ENCODE measurements at places on chromosomes 13 and 19. TPM values are rescaled to one million over a fixed set of nuclear protein-coding genes. Genes with fewer than 3 reads are reported as not detected.

Gene FAM216B
- total RNA-seq, result not detected

DNA sequence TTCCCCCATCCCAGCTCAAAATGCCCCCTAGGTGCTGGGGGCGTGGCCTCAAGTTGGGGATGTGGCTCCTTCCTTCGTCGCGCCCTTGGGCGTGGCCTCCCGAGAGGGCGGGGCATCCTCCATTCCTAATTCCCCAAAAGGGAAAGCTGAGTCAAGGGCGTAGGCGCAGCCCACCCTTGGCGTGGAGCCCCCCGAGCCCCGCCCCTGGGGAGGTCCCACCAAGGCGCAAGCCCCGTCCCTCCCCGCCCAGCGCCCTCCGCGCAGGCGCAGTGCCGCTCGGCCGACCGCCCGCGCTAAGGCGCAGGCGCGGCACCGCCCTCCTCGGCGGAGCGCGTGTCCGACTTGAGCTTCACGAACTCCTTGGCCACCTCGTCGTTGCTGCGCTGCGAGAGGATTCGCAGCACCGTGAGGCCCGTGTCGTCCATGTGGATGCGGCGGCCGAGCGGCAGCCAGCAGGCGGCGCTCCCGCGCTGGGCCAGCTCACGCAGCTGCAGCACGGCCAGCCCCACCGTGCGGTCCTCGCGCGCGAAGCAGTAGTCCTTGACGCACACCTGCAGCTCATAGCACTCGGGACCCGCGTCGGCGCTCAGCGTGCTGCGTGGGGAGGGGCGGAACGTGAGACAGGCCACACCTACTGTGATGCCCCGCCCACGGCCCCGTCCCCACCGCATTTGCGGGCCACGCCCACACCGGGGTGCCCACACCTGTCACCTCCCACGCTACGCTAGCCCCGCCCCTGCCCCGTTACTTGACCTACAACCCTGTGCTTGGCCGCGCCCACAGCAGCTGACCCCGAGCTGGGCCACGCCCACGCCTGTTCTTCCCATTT lies 50.5 kb downstream of the COLGALT1 start:
- H3K27ac ChIP-seq, result peak overlapping the region; percentile 40
- H3K4me3 ChIP-seq, result peak overlapping the region; percentile 67
- H3K27me3 ChIP-seq, result peaks cover 26% of the 10 kb centered on the region

DNA sequence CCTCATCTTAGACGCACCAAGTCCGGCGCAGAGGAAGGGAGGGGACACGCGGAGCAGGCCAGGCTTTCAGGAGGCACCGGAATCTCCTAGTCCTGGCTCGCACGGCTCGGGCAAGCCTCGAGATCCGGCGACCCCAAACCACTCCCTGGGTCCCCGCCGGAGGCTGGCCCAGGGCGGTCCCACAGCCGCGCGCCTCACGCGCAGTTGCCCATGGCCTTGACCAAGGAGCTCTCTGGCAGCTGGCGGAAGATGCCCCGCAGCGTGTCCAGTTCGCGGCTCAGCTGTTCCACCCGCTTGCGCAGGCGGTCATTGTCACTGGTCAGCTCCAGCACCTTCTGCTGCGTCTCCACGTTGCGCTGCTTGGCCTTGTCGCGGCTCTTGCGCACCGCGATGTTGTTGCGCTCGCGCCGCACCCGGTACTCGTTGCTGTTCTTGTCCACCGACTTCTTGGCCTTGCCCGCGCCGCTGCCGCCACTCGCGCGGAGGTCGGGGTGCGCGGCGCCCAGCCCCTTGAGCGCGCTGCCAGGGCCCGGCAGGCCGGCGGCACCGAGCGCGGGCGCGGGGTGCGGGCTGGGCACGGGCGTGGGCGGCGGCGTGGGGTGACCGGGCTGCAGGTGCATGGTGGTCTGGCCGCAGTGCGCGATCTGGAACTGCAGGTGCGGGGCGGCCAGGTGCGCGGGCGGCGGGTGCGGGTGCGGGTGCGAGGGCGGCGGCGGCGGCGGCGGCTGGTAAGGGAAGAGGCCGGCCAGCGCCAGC lies 1.0 kb downstream of the CEBPA start:
- H3K4me3 ChIP-seq, result peak overlapping the region; percentile 54
- no peak for DNase-seq
- peaks cover 2% of the 10 kb centered on the region for H3K4me1 ChIP-seq
- H3K27me3 ChIP-seq, result peaks cover 21% of the 10 kb centered on the region
- H3K36me3 ChIP-seq, result no peaks in the 10 kb centered on the region

GRCh38 chr19:31461814-31462539 lies 112.7 kb upstream of the TSHZ3 start:
- H3K27me3 ChIP-seq, result no peaks in the 10 kb centered on the region
- no peak for DNase-seq
- no peak overlapping the region for H3K27ac ChIP-seq
- H3K4me1 ChIP-seq, result no peaks in the 10 kb centered on the region
- no peak overlapping the region for H3K4me3 ChIP-seq

- H3K4me1 ChIP-seq, result peaks cover 12% of the 10 kb centered on the region
- peak; percentile 96 for DNase-seq
- H3K36me3 ChIP-seq, result peaks cover 14% of the 10 kb centered on the region
- H3K27me3 ChIP-seq, result no peaks in the 10 kb centered on the region
- peak within 1 kb of the TSS; percentile 83 for H3K4me3 ChIP-seq
Observed at GRCh38 chr19:11355160-11356073, at the start of gene PLPPR2. Gene PLPPR2, plus strand, starts transcription at chr19:11355432. Its CDS starts 2,242 bp downstream, at chr19:11357674.

- no peak for DNase-seq
- H3K36me3 ChIP-seq, result no peaks in the 10 kb centered on the region
- H3K4me3 ChIP-seq, result no peak overlapping the region
- no peaks in the 10 kb centered on the region for H3K4me1 ChIP-seq
- no peak overlapping the region for H3K27ac ChIP-seq
Observed at GRCh38 chr19:1336079-1336684, 47.5 kb upstream of the NDUFS7 start.

Gene MISP
- 1.1 TPM for total RNA-seq

Gene TMPRSS9
- not detected for total RNA-seq

DNA sequence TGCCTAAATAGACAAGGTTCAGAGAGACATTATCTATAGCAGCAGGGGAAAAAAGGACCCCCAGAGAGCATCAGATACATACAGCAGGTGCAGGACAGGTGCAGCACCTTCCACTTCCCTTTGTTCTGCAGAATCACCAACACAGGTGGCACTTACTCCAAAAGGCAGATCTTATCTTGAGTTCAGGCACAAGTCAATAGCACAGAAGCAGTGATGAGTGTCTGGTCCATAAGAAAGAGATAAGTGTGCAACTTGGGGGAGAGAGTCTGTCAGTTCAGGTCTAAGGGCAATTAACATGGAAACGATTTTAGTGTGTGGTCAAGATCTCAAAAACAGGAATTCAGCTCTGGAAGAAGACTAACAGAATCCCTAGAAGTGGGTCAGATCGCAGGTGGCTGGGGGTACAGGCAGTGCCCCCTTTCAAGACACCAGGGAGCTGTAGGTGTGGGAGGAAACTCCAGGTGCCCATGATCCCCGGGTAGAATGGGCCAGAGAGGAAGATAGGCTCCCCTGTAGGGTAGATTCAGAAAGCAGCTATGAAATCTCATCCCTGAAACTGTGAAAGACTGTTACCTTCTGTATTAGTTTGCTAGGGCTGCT lies 40.6 kb downstream of the TNFSF11 start:
- DNase-seq, result no peak
- H3K4me3 ChIP-seq, result no peak overlapping the region
- H3K4me1 ChIP-seq, result peaks cover 3% of the 10 kb centered on the region

GRCh38 chr19:46385636-46386035 lies 27.7 kb downstream of the CCDC8 start:
- H3K4me1 ChIP-seq, result peaks cover 2% of the 10 kb centered on the region
- DNase-seq, result no peak
- H3K27ac ChIP-seq, result no peak overlapping the region
- peaks cover 41% of the 10 kb centered on the region for H3K36me3 ChIP-seq

GRCh38 chr19:43625918-43626579 lies 6.6 kb upstream of the ZNF428 start:
- DNase-seq, result no peak
- H3K4me3 ChIP-seq, result no peak overlapping the region
- no peaks in the 10 kb centered on the region for H3K36me3 ChIP-seq
- no peak overlapping the region for H3K27ac ChIP-seq

Gene CEACAM7
- not detected for total RNA-seq

Gene MYBPC2
- total RNA-seq, result not detected

DNA sequence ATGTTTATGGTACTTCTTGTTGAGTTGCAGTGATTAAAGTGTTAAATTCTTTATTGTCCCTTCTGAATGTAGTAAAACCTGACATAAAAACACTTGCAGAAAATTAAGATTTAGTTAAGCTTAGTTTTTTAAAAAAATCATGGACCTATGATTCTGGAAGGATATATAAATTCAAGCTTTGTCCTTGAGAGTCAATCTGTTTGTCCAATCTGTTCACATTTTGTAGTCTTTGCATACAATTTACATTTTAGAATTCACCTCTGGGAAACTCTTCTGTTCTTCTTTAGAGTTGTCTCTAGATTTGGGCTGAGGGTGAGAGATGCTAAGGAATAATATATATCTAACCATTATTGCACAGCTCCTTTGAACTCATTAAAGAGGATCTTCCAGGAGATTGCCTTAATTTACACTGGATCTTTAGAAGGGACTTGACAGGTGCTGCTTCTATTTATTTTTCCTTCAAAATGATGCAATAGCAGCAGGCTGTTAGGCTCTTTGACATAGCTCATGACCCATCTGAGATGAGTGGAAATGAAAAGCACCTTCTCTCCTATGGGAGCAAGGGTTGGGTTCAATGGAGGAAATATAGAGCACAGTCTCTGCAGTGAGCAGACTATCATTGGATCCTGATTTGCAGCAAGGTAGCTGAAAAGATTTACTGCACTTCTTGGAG lies 433.9 kb downstream of the GPC6 start:
- H3K4me3 ChIP-seq, result no peak overlapping the region
- no peaks in the 10 kb centered on the region for H3K4me1 ChIP-seq
- peaks cover 12% of the 10 kb centered on the region for H3K36me3 ChIP-seq
- DNase-seq, result no peak

DNA sequence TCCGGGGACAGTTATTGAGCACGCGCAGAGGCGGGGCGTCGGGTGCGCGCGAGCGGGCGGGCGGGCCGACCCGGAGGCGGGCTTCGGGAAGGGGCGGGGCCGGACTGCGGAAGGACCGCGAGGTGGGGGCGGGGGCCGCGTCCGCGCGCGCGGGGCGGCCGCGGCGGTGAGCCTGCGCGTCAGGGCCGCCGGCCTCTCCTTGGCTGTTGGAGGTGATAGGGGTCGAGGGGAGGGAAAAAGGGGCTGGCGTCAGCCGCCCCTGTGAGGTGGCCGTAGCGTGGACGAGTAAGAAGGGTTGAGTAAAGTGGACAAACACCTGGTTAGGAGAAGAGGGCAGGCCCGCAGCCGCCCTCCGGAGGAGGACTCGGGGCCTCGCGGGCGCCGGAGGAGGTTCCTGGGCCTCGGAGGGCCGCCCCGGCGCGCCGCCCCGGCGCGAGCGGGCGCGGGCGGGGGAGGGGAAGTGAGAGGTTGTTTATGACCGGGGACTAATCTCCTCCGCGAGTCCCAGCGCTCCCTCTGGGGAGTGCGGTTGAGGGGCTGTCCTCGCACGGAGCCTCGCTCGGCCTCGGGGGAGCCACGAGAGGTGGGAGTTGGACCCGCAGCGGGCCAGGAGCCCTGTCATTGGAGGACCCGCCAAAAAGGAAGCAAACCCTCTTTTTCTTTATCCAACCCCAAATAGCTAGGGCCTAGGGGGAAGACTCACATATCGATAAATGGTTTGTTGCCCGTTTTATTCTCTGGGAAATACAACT lies 547 bp upstream of the INTS6 start:
- peaks cover 20% of the 10 kb centered on the region for H3K36me3 ChIP-seq
- DNase-seq, result no peak
- no peaks in the 10 kb centered on the region for H3K27me3 ChIP-seq
- peak overlapping the region; percentile 90 for H3K4me3 ChIP-seq
- H3K27ac ChIP-seq, result peak overlapping the region; percentile 98
- peaks cover 35% of the 10 kb centered on the region for H3K4me1 ChIP-seq

- peaks cover 8% of the 10 kb centered on the region for H3K4me1 ChIP-seq
- no peak overlapping the region for H3K27ac ChIP-seq
- H3K4me3 ChIP-seq, result peak overlapping the region; percentile 55
- H3K36me3 ChIP-seq, result no peaks in the 10 kb centered on the region
- no peak for DNase-seq
Observed at GRCh38 chr13:33017323-33017929, 1.2 kb downstream of the KL start.

DNA sequence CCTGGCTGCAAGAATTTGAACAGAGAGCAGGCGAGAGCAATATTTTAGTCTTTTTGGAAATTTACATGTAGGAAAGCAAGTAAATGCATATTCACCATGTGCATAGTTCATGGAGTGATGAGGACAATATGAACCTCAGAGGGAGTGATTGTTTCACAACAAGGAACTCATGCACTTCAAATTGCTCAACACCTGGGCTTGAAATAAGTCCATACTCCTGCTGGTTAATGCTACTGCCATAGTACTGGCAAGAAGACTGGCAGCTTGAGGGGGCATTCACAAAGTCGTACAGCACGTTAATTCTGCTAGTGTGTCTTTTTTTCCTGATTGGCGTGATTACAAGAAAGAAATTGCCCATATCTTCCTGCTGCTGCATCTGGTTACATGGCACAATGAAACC lies 267.6 kb downstream of the PCDH17 start:
- no peak for DNase-seq
- H3K27me3 ChIP-seq, result no peaks in the 10 kb centered on the region
- no peak overlapping the region for H3K27ac ChIP-seq
- H3K4me3 ChIP-seq, result no peak overlapping the region

Data from osteocyte (in vitro differentiated cells).